ENCODE measurements at places on chromosomes 4 and X. TPM values are rescaled to one million over a fixed set of nuclear protein-coding genes. Genes with fewer than 3 reads are reported as not detected.

The H2BW2 gene
- not detected for total RNA-seq

- no peaks in the 10 kb centered on the region for H3K4me1 ChIP-seq
- no peak for DNase-seq
- no peak overlapping the region for H3K4me3 ChIP-seq
- no peaks in the 10 kb centered on the region for H3K27me3 ChIP-seq
- no peak overlapping the region for H3K27ac ChIP-seq
Measured at GRCh38 chrX:20181598-20182329, 40.1 kb upstream of the EIF1AX start.

- H3K4me3 ChIP-seq = no peak overlapping the region
- H3K27me3 ChIP-seq = no peaks in the 10 kb centered on the region
- H3K27ac ChIP-seq = no peak overlapping the region
- no peak for DNase-seq
- no peaks in the 10 kb centered on the region for H3K36me3 ChIP-seq
- no peaks in the 10 kb centered on the region for H3K4me1 ChIP-seq
Measured at GRCh38 chr4:70531981-70532380, 13.6 kb downstream of the AMTN start.

The SPOCK3 gene
- total RNA-seq = not detected

- H3K4me1 ChIP-seq = no peaks in the 10 kb centered on the region
- no peak overlapping the region for H3K27ac ChIP-seq
- DNase-seq = peak; percentile 68
Measured at GRCh38 chr4:40998675-40999358, 215.5 kb downstream of the APBB2 start.

DNA sequence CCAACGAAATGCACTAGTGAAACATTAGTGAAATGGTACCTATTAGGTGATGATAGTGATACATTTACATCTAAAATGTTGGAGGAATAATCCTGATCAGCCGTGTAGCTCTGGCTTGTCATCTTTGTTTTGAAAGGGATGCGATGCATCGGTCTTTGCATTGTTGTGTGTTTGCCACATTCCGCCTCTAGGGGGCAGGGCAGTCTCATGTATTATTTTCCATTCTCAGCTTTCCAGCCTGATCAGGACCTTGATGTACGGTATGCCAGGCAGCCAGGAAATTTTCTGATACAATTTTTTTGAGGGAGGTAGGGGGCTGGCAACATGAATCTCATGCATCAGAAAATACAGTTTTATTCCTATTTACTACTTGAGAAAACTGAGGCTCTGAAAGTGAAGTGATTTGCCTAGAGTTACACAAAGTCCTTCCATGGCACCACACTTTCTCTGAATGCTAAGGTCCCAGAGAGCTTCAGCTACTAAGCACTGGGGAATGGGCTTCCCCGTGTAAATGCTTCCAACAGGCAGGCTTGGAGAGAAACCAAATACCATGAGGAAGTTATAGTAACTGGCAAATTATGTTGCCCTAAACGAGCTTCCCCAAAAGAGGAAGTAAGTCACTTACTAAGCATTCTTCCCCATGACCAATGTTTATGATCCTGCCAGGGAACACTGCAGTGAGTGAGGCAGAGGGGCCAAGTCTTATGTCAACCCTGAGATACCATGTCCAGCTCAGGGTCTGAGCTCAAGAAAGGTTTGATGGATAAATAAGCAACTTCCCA, 31.8 kb upstream of the IQSEC2 start:
- H3K4me3 ChIP-seq = no peak overlapping the region
- H3K27ac ChIP-seq = no peak overlapping the region
- no peaks in the 10 kb centered on the region for H3K27me3 ChIP-seq
- no peaks in the 10 kb centered on the region for H3K36me3 ChIP-seq
- no peak for DNase-seq

DNA sequence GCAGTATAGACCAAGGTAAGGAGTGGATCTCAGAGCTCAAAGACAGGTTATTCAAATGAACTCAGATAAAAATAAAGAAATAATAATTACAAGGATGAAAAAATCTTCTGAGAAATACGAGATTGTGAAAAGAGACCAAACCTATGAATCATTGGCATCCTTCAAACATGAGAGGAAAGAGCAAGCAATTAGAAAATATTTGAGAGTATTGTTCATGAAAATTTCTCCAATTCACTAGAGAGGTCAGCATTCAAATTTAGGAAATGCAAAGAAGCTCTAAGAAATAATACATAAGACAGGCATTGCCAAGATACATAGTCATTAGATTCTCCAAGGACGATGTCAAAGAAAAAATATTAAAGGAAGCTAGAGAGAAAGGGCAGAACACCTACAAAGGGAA, 93.5 kb upstream of the GALNTL6 start:
- H3K4me3 ChIP-seq = no peak overlapping the region
- no peak for DNase-seq
- no peak overlapping the region for H3K27ac ChIP-seq
- no peaks in the 10 kb centered on the region for H3K27me3 ChIP-seq
- H3K4me1 ChIP-seq = no peaks in the 10 kb centered on the region

DNA sequence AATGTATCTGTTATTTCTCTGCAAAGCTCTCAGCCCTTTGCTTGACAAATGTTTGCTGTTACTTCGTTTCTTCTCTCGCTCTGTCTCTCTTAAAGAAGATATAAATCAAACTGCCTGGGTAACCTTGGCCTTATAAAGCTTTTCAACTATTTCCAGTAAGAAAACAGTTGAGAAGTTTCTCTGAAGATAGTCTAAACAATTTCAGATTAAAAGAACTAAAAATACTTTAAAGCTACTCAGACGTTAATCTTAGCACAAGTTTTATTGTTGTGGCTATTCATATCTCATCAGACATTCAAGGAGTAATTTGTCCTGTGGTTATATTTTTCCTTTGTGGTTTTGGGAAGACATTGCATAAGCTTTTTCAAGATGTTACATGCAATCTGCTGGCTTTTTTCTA, 22.6 kb downstream of the HOPX start:
- peaks cover 54% of the 10 kb centered on the region for H3K4me1 ChIP-seq
- no peak for DNase-seq
- peak overlapping the region; percentile 10 for H3K27ac ChIP-seq
- no peaks in the 10 kb centered on the region for H3K36me3 ChIP-seq
- H3K4me3 ChIP-seq = no peak overlapping the region
- H3K27me3 ChIP-seq = peaks cover 18% of the 10 kb centered on the region

The CLDN22 gene
- total RNA-seq = not detected

DNA sequence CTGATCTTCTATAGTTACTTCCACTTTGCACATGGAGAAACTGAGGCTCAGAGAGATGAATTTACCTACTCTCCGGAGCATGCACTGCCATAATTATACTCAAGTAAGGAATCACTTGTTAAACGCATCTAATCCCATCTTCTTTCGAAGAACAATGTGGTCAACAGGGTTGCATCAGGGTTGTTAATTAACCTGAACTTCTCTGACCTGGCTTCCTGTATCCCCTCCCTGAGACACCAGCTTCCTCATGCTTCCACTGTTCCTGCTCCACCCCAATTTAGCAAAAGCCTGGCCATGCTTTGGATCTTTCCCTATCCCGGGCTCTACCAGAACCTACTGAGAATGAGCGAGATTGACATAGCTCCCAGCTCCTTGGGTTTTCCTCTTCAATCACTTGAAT, 136.7 kb downstream of the SMIM20 start:
- peak overlapping the region; percentile 73 for H3K27ac ChIP-seq
- H3K36me3 ChIP-seq = no peaks in the 10 kb centered on the region
- H3K4me1 ChIP-seq = peaks cover 37% of the 10 kb centered on the region
- no peak for DNase-seq
- H3K27me3 ChIP-seq = peaks cover 12% of the 10 kb centered on the region
- no peak overlapping the region for H3K4me3 ChIP-seq

DNA sequence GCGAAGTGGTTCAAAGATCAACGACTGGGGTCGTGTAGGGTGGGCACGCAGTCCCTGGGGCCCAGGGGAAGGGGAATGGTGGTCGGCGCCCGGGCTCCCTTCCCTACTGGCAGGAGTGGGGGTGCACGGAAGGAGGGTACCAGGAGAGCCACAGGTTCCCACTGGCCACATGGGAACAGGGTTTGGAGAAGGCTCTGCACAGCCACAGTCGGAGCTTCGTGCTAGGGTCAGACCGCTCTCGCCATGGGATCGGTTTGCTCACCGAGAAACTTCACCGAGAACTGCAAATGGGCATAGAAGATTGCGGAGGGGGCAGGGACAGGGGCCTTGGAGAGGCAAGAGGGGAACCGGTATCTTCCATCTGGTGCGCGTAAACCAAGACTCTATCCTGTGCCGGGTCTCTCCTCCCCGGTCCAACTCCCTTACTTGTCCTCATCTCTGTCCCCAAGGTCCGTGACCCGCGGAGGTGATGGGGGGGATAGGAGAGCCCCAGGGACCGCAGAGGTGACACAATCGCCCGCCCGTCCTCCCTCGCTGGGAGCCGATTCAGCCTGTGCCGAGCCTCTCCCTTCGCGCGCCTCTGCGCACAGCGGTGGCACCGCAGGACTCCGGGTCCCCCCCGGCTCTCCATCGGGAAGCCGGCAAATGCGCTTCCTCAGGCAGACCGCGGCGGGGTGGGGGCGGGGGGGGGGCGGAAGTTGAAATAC, 1.0 kb downstream of the SCD5 start:
- no peak overlapping the region for H3K27ac ChIP-seq
- no peaks in the 10 kb centered on the region for H3K36me3 ChIP-seq
- H3K27me3 ChIP-seq = no peaks in the 10 kb centered on the region
- peaks cover 37% of the 10 kb centered on the region for H3K4me1 ChIP-seq
- no peak for DNase-seq

- H3K4me1 ChIP-seq = no peaks in the 10 kb centered on the region
- H3K27me3 ChIP-seq = no peaks in the 10 kb centered on the region
- H3K27ac ChIP-seq = no peak overlapping the region
- no peak overlapping the region for H3K4me3 ChIP-seq
- no peaks in the 10 kb centered on the region for H3K36me3 ChIP-seq
- DNase-seq = no peak
Measured at GRCh38 chr4:106690487-106690886, 321.9 kb upstream of the GIMD1 start.

The CDKL5 gene
- total RNA-seq = 11.8 TPM

DNA sequence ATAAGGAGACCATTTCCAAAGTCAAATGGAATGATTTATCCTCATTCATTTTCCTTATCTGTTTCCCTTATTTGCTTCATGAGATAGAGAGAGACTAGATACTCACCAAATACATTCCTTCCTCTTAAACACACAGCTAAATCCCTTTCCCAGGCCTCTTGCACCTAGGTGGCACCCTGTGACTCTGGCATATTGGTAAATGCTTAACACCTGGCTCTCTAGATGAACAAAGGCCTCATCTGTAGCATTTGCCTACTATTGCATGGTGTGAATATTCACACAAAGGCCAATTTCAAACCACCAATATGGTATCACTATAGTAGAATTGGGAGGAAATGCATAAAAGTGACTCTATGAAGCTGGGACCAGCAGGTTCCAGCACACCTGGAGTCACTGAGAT, 22.1 kb upstream of the SLC10A4 start:
- H3K27ac ChIP-seq = no peak overlapping the region
- no peaks in the 10 kb centered on the region for H3K36me3 ChIP-seq
- DNase-seq = no peak
- H3K4me3 ChIP-seq = no peak overlapping the region
- no peaks in the 10 kb centered on the region for H3K4me1 ChIP-seq

DNA sequence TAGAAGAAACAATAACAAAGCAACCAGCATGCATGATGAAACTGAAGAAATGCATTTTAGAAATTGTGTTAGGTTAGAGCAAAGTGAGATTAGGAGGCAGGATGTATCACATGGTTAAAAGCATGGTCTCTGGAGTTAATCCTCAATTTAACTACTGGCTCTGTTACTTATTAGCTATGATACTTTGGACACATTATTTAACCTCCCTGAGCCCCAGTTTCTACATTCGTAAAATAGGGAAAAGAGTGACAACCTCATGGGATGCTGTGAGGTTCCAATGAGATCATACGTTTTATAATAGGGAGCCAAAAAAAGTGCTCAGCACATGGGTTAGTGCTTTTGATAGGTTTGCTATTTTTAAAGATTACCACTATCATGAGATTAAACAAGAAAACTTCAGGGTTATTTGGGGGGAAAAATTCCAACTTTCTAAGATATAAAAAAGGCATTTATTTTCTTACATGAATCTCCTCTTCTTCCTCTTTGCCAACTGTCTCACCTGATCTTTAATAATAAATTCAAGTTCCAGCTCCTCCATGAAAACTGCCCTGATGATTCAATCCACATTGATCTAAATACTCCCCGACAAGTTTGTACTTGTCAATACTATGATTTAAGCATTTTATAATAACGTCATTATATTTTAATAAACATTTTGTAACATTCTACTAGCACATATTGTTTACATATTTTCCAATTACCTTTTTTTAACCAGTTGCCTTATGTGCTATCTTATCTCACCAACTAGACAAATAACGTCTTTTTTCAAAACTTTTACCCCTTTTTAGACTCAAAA, 4.6 kb downstream of the SEC31A start:
- no peak for DNase-seq
- H3K4me1 ChIP-seq = peaks cover 44% of the 10 kb centered on the region
- no peaks in the 10 kb centered on the region for H3K27me3 ChIP-seq
- peak overlapping the region; percentile 65 for H3K27ac ChIP-seq

The SOD3 gene
- 55.8 TPM for total RNA-seq

The DMP1 gene
- total RNA-seq = not detected

- H3K4me3 ChIP-seq = no peak overlapping the region
- peaks cover 76% of the 10 kb centered on the region for H3K36me3 ChIP-seq
- H3K27ac ChIP-seq = no peak overlapping the region
- no peak for DNase-seq
Measured at GRCh38 chr4:168979338-168979737, 30.7 kb downstream of the CBR4 start.

- no peaks in the 10 kb centered on the region for H3K36me3 ChIP-seq
- H3K27ac ChIP-seq = no peak overlapping the region
- peak; percentile 78 for DNase-seq
Measured at GRCh38 chr4:5957076-5957475, 61.2 kb downstream of the C4orf50 start.

The AWAT2 gene
- 9.9 TPM for total RNA-seq

The TMEM156 gene
- total RNA-seq = not detected

The TSPAN7 gene
- 25.7 TPM for total RNA-seq

The EPGN gene
- 28.2 TPM for total RNA-seq

- H3K36me3 ChIP-seq = no peaks in the 10 kb centered on the region
- no peak for DNase-seq
- no peaks in the 10 kb centered on the region for H3K27me3 ChIP-seq
- no peak overlapping the region for H3K4me3 ChIP-seq
Measured at GRCh38 chr4:155624478-155624877, 42.2 kb upstream of the GUCY1A1 start.

DNA sequence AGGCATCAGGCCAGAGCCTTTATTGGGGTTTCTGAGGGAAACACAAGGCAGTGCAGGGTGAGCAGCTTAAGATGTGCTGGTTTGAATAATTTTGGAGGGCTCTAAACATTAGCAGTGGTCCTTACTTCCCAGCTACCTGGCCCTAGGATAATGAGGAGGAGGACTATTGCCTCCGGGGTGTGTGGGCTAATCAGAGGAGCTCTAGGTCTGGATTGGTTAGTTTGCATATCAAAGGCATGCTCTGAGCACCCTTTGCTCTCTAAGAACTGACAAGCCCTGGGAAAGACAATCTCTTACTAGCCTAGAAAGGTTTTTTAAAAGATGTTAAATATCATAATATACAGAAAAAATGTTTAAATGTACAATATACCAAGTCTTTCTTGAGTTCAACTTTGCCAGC, 58.4 kb downstream of the RXFP1 start:
- no peak overlapping the region for H3K27ac ChIP-seq
- no peaks in the 10 kb centered on the region for H3K27me3 ChIP-seq
- no peaks in the 10 kb centered on the region for H3K36me3 ChIP-seq
- H3K4me1 ChIP-seq = no peaks in the 10 kb centered on the region
- no peak for DNase-seq

The RTL9 gene
- not detected for total RNA-seq

Data from suprapubic skin (tissue), 4 donors.